Tibial nerve (tissue), 4 donors: ENCODE measurements at places on chromosomes 3 and 15. TPM values are rescaled to one million over a fixed set of nuclear protein-coding genes. Genes with fewer than 3 reads are reported as not detected.
A peak's percentile ranks its signal among the peaks of the same experiment; 100 is the strongest.

DNA sequence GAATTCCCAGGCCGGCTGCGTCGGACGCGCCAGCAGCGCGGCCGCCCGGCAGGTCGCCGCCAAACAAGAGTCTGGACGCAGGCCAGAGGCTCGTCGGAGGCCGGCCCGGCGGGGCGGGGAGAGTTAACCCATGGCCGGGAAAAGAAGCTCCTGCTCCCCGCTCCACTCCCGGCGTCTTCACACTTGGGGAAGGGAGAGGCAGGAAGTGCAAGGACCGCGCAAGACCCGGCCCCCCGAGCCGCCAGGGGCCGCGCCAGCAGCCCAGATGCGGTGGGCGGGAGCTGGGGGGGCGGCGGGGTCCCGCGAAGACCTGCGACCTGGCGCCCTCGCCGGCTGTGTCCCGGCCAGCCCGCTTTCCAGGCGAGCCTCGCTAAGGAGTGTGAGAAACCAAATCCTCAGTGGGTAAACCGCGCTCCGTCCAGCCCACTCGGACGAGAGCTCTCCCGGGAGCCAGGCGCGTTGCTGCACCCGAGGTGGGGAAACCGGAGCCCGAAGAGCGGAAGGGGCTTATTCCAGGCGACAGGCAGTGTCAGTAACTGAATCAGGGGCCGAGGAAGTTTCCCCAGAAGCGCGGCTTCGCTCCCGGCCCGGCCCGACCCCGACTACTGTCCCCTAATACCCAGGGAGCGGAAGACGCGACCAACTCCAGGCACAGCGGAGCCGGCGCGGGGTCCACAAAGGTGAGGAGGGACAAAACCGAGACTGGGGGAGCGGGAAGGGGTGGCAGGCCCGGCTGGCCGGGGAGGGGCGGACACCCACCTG lies 721 bp downstream of the ADAMTS7 start:
- no peaks in the 10 kb centered on the region for H3K36me3 ChIP-seq
- H3K27me3 ChIP-seq = no peaks in the 10 kb centered on the region
- H3K27ac ChIP-seq = peak overlapping the region; percentile 84
- DNase-seq = peak; percentile 42
- H3K4me1 ChIP-seq = peaks cover 8% of the 10 kb centered on the region

The SERINC4 gene
- total RNA-seq = not detected

- H3K27me3 ChIP-seq = no peaks in the 10 kb centered on the region
- no peak overlapping the region for H3K27ac ChIP-seq
- H3K4me3 ChIP-seq = no peak overlapping the region
- DNase-seq = no peak
Measured at GRCh38 chr3:185997130-185997529, 59.3 kb upstream of the TRA2B start.

- DNase-seq = peak; percentile 21
- no peaks in the 10 kb centered on the region for H3K4me1 ChIP-seq
- H3K4me3 ChIP-seq = no peak overlapping the region
- H3K27ac ChIP-seq = no peak overlapping the region
Measured at GRCh38 chr15:87896936-87897335, 359.6 kb downstream of the NTRK3 start.

GRCh38 chr3:141915766-141916165 lies 39.3 kb downstream of the ATP1B3 start:
- no peaks in the 10 kb centered on the region for H3K36me3 ChIP-seq
- H3K4me1 ChIP-seq = no peaks in the 10 kb centered on the region
- no peaks in the 10 kb centered on the region for H3K27me3 ChIP-seq

GRCh38 chr3:102180280-102180931 lies 254.4 kb upstream of the ZPLD1 start:
- peak overlapping the region; percentile 74 for H3K27ac ChIP-seq
- no peaks in the 10 kb centered on the region for H3K36me3 ChIP-seq
- no peak for DNase-seq
- H3K4me1 ChIP-seq = peaks cover 19% of the 10 kb centered on the region

The LEKR1 gene
- total RNA-seq = 2.3 TPM

The RHOV gene
- not detected for total RNA-seq

- H3K27ac ChIP-seq = no peak overlapping the region
- no peaks in the 10 kb centered on the region for H3K27me3 ChIP-seq
- no peak overlapping the region for H3K4me3 ChIP-seq
- H3K4me1 ChIP-seq = no peaks in the 10 kb centered on the region
- no peaks in the 10 kb centered on the region for H3K36me3 ChIP-seq
Measured at GRCh38 chr3:70890020-70890394, 577.6 kb upstream of the MDFIC2 start.

DNA sequence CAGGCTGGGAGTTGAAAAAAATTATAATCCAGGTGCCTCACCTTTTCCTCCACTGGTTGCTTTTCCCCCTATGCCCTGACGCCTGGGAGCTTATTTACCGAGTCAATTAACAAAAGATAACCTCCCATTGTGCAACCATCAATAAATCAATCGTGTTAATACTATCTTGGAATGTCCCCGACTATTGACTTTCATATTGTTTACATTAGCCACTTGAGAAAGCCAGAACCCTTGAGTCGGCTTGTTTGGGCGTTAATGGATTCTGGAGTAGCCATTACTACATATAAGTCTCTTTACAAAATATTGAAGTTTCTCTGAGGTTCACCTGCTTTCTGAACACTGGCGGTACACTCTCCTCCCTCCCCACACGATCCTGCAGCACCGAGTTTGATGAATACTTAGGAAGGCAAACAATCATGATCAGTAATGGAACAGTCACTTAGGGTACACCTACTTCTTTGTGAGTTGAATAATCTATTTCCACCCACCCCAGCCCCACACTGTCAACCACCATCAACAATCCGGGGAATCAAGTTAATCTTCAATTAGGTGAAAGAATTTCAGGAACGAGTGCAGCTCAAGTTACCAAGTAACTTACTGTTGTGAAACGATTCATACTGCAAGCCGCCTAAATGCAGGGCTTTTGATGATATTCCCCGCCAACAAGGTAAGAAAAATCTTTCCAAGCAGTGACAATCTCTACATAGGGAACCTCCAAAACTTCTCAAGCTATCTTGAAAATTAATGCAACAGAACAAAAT lies 159.3 kb upstream of the NR2F2 start:
- H3K27ac ChIP-seq = no peak overlapping the region
- H3K27me3 ChIP-seq = no peaks in the 10 kb centered on the region
- H3K4me3 ChIP-seq = no peak overlapping the region
- no peaks in the 10 kb centered on the region for H3K36me3 ChIP-seq
- DNase-seq = no peak

DNA sequence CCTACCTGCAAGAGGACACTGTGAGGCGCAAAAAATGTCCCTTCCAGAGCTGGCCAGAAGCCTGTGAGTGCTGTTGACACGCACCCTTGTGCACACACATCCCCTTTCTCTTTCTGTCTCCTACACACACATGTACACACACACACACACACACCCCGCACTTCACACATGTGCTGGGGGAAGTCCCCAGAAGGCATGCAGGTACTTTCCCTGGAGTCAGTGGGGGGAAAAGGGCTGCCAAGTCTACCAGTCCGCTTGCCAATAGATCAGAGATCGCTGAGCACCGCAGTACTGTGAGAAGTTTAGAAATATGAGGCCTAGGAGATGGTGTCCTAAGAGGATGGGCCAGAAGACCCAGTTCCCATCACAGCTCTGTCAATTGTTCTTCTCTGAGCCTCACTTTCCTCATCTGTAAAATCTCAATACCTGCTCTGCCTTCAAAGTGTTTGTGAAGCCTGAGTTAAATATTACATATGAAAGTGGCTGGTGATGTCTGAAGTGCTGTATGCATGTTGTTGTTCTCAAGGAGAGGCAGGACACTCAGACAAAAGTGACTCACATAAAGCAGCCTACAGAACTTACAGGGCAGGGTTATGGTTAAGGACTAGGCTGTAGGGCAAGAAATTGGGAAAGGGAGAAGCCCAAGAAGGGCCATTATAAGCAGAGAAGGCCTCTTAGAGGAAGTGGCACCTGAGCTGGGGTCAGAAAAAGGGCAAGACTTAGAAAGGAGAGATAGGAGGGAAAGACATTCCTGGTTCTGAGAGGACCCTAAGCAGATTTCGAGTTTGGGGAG lies 6.8 kb downstream of the IL17RE start:
- no peak for DNase-seq
- H3K36me3 ChIP-seq = no peaks in the 10 kb centered on the region
- H3K27me3 ChIP-seq = no peaks in the 10 kb centered on the region
- peaks cover 3% of the 10 kb centered on the region for H3K4me1 ChIP-seq
- no peak overlapping the region for H3K4me3 ChIP-seq
- no peak overlapping the region for H3K27ac ChIP-seq

The CHRD gene
- total RNA-seq = 29.1 TPM

DNA sequence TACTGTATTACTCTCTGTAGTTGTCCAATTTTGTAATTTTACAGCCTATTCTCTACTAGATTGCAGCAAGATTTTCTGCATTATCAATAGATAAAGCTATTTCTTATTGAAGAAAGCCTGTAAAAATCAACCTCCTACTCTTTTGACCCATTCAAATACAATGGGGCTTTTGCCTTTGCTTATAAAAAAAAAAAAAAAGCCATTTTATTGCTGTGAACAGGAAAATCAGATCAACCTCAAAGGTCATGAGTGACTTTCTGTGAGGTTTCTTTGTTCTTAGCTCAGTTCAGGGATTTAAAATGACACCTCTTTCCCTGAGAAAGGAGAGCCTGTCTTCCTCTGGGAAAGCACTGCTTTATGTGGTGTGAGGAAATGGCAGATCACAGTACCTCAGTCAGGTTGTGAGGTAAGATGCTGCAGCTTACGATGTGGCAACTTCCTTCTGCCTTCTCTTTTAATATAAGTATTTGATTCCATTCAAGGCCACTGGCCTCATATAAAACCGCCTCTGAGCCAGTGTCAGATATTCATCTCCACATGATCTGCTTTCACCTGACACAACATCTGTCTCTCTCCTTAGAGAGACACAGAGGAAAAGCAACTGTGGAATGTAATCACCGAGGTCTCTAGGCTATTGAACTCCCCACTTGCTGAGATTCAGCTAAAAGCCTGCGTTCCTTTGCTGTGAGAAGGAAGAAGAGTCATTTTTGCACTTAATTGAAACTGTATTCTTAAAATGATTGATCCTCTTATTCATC lies 161.5 kb upstream of the MB21D2 start:
- no peaks in the 10 kb centered on the region for H3K36me3 ChIP-seq
- no peak overlapping the region for H3K4me3 ChIP-seq
- no peaks in the 10 kb centered on the region for H3K27me3 ChIP-seq
- H3K27ac ChIP-seq = no peak overlapping the region

DNA sequence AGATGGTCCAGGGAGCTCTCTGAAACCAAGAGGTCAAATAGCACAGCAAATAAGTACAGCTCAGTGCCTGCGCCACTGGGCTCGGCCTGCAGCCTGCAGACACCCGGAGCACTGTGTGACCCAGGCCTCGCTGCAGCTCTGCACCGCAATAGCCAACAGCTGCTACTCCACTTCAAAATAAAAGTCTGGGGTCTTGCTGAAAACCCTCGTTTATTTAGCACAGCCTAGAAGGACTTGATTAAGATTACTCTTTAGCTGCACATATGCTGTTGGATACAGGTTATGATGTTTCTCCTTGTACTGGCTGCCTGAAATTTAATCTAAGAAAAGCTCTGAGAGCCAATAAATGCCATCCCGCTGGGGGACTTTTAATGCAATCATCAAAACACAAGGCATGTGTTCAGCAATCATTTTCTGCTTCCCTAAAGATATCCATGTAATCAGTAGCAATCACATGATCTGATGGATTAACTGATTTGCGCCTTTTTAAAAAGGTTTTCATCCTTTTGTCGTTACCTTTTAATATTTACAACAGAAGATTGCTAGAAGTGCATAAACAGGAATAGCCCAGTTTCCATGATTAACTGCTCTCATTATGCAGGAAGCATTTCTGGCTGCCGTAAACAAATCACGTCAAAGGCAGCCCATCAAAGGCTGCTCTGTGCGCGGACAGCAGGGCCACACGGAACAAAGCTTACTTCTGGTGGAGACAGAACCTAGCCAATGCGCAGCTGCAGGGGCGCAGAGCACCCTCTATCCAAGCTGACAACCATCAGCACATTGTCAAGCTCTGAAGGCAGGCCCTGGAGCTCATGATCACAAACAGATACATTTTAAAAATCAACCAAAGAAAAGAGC lies 58.8 kb downstream of the CLASP2 start:
- no peaks in the 10 kb centered on the region for H3K4me1 ChIP-seq
- DNase-seq = peak; percentile 56
- H3K27me3 ChIP-seq = no peaks in the 10 kb centered on the region
- peak overlapping the region; percentile 54 for H3K4me3 ChIP-seq
